ENCODE measurements at places on chromosomes 12 and 14.

- no peak for DNase-seq
Observed at GRCh38 chr14:24408764-24409163, 10.0 kb downstream of the NYNRIN start.

- DNase-seq, result no peak
Observed at GRCh38 chr14:36221112-36221511, 44.6 kb upstream of the PTCSC3 start.

DNA sequence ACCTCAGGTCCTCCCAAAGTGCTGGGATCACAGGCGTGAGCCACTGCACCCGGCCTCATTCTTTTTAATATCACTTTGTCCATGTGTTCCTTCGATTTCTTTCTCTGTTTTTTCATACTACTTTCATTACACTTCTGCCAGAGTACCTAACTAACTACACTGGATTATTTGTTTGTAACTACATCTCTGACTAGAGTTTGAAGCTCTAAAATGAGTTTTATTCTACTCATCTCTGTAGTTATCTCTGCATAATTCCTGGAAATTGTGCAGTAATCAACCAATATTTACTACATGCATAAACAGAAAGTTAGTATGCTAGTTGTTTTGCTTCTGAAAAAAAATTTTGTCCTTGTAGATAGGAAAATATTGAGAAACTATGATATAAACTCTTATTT lies 15.2 kb downstream of the KLRK1 start:
- no peak for DNase-seq

DNA sequence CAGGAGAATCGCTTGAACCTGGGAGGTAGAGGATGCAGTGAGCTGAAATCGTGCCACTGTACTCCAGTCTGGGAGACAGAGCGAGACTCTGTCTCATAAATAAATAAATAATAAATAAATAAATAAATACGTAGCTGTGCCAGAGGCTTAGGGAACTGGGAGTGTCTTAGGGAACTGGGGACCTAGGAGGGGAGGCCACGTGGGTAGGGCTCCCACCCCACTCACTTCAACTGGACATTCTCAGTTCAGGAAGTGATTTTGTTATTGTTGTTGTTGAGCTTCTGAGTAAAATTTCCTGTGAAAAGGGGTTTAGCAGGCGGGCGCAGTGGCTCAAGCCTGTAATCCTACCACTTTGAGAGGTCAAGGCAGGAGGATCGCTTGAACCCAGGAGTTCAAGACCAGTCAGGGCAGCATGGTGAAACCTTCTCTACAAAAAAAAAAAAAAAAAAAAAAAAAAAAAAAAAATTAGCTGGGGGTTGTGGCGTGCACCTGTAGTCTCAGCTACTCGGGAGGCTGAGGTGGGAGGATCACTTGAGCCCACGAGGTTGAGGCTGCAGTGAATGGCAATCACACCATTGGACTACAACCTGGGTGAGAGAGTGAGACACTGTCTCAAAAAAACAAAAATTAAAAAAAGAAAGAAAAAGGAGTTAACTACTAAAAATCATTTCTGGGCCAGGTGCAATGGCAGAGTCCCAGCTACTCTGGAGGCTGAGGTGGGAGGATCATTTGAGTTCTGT lies 19.0 kb upstream of the ANKRD9 start:
- no peak for DNase-seq

DNA sequence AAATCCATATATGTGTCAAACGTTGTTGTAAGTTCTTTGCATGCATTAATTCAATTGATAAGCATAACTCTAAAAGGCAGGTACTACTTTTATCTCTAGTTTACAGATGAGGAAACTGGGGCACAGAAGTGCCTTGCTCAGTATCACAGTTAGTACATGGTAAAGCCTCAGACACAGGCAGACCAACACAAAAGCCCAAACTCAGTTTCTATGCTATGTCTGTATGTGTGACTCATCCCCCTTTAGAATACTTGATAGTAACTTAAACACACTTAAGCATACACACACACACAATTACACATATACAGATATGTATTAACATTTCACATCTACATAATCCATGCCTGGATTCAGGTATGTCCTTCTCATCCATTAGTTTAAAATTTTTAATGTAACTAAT lies 88.0 kb downstream of the EPS8 start:
- no peak for DNase-seq

- DNase-seq, result no peak
Observed at GRCh38 chr14:70170976-70171375, 17.8 kb downstream of the SLC8A3 start.

DNA sequence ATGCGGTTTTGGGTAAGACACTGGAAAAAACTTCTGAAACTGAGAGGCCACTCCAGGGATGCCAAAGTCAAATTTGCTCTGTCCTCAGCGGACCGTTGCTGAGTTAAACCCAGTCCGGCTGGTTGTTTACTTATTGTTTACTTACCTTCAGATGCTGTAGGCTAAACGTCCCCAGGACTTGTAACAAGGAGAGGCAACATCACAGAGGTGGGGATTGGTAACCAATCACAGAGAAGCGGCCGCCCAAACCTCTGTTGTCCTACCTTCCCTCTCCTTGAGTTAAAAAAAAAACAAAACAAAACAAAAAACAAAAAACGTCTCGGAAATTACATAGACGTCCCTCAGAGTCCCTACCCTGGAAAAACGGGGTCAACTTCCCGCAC lies 380 bp downstream of the ANO2 start:
- no peak for DNase-seq

DNA sequence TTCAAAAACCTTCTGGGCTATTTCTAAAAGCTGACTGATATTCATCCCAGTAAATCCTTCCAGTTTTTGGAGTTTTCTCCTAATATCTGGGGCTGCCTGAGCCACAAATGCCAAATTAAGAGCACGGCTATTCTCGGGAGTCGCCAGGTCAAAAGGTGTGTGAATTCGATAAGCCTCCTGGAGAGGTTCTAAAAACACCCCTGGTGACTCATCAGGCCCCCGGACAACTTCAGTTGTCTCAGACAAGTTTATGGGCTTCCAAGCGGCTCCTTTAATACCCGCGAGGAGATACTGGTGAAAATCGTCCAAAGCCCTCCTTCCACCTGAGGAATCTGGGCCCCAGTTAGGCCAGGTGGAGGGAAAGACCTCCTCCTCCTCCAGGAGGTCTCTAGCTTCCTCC lies 677.1 kb downstream of the TMEM121 start:
- DNase-seq, result no peak

- no peak for DNase-seq
Observed at GRCh38 chr14:89549381-89550125, 132.5 kb upstream of the FOXN3 start.

GRCh38 chr14:92484132-92484823 lies 29.3 kb upstream of the RIN3 start:
- DNase-seq, result no peak

DNA sequence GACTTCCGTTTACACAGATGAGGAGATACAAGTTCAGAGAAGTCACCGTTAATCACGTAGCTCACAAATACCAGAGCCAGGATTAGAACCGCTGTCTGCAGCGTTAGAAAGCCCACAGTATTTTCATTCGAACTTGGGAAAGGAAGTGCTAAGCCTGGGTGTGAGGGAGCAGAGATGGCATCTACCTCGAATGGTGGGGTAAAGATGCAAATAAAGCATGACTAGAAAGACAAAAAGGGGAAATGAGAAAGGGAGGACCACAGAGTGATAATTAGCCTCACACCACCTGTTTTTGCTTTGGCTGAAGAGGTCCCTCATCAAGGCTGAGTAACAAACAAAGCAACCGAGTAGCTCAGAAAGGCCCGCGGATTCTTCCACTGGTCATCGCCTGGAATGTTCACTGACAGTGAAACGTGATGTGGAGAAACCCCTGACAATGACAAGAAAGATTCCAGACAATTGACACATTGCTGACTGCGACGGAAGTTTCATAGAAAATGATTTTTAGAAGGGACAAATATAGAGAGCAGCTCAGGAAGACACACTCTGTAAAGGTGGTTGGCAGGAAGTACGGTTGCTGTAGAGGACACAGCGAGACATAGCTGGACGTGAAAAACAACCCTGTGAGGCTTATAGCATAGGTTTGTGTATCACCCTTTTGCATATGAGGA lies 31.5 kb upstream of the BHLHE41 start:
- no peak for DNase-seq

DNA sequence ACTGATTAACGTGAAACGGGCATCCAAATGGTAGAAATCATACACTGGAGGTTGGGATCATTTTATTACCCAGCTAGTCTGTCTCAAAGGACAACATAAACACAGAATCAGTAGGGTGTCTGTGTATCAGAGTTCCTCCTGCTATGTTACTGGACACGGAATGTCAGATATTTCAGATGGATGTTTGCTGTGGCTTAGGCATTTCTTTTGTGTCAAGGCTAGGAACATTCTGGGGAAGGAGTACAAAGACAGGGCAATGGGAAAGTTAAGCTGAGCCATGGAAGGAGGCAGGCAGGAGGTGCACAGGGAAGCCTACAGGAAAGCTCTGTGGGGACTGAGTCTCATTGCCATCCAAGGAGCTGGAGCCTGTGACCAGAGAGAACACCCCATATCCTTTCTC lies 254.6 kb downstream of the C12orf75 start:
- DNase-seq, result no peak

DNA sequence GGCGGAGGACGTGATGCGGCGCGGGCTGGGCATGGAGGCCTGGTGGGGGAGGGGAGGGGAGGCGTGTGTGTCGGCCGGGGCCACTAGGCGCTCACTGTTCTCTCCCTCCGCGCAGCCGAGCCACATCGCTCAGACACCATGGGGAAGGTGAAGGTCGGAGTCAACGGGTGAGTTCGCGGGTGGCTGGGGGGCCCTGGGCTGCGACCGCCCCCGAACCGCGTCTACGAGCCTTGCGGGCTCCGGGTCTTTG lies 303 bp downstream of the GAPDH start:
- no peak for DNase-seq

- DNase-seq, result no peak
Observed at GRCh38 chr14:84340938-84341337, 1189.0 kb upstream of the FLRT2 start.

DNA sequence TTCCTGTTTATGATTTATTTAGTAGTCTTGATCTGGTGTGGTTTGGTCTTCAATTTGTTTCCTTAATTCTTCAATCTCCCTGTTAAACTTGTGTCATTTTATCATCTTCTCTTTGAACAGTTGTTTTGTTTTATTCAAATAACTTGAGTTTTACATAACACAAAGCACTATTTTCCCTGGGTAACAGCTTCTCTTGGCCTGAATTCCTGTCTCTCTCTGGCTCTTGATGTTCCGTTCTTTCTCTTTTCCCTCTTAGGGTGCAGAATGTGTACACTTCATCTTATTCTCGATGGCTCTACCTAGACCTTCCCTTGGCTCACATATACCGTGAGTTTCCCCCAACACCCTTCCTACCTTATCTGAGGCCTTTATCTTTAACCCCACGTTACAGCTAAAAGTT lies 36.8 kb upstream of the VPS33A start:
- DNase-seq, result no peak

DNA sequence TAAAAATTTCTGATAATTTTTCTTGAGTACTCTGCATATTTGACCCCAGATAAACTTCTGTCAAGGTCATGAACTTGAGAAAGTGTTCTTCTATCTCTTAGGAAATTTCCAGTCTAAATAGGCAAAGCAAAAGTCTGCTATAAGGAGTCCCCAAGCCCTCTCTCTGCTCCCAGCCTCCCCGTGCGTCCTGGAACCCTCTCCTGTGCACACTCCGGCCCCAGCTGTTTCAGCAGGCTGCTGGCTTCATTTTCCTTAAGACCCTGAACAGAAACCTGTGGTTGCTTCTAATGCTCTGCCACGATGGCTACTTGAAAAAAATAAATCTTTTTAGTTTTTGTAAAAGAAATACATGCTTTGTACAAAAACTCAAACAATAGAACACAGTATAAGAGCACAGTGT lies 14.7 kb downstream of the KRT2 start:
- no peak for DNase-seq

GRCh38 chr12:94592080-94592479 lies 58.3 kb downstream of the TMCC3 start:
- no peak for DNase-seq

DNA sequence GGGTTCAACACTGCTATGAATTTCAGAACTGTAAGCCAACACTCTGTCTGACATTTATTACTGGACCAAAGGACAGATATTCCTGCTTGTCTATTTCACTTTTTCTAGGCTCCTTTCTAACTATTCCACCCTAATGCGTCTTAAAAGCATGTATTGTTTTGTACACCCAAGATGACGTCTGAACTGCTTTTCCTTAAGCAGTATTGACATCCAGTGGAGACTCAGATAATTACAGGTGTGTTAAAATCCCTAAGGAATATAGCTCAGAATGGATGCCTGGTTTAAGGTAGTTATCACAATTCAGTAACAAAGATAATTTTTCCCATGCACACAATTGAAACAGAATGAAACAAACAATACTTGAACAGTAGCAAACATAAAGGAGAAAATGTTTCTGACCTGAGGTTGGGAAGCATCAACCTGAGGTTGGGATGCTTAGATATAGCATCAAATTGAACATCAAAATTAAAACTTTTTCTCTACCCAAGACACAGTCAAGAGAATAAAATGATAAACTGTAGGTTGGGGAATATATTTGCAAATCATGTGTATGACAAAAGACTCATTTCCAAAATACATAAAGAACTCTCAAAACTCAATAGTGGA lies 93.7 kb upstream of the PTPRR start:
- peak; percentile 29 for DNase-seq

GRCh38 chr12:112906712-112907414 lies at the start of gene OAS1:
TSS of gene OAS1 (plus strand) at chr12:112906962. CDS start at chr12:112907040, 78 bp downstream.
- DNase-seq, result no peak

DNA sequence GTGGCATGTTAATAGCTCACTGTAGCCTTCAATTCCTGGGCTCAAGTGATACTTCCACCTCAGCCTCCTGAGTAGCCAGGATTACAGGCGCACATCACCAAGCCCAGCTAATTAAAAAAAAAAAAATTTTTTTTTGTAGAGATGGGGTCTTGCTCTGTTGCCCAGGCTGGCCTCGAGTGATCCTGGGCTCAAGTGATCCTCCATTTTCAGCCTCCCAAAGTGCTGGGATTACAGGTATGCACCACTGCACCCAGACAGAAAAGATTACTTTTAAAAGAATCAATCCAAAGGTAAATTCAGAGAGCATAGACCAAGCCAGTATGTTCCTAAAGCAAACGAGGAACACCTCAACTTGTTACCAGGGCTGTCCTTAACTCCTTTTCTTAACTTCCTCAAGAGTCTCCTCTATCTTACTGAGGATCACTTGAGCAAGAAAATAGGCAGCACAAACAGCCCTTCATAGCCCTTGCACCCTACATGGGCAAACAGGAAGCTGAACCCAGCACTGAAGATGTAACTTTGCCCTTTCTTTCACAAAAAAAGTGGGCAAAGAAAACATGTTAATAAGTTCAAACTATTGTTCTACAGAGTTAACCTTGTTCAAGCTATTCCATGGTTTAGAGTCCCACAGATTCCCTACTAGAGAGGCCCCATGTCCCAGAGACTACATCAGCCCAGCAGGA lies 11.3 kb downstream of the CS start:
- no peak for DNase-seq

Measured in HS-5 (cell line).